ENCODE measurements at places on chromosomes 6 and 20.

DNA sequence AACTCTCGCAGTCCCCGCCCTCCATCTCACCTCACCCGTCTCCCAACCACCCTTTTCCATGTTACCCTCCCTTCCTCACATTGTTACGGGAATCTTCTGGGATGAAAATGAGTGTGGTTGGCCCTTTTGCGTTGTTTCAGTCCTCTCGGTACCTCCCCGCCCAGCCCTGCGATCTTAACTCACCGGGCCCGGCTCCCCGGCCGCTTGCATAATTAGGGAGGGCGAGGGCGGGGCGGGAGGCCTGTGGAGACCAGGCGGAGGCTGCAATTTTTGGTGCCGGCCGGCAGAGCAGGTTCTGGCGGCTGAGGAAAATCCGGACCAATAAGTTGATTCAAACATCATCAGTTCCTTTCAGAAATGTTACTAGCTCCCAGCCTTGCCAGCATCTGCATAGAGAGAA is 25.2 kb downstream of the TFAP2B start:
- DNase-seq, result no peak

DNA sequence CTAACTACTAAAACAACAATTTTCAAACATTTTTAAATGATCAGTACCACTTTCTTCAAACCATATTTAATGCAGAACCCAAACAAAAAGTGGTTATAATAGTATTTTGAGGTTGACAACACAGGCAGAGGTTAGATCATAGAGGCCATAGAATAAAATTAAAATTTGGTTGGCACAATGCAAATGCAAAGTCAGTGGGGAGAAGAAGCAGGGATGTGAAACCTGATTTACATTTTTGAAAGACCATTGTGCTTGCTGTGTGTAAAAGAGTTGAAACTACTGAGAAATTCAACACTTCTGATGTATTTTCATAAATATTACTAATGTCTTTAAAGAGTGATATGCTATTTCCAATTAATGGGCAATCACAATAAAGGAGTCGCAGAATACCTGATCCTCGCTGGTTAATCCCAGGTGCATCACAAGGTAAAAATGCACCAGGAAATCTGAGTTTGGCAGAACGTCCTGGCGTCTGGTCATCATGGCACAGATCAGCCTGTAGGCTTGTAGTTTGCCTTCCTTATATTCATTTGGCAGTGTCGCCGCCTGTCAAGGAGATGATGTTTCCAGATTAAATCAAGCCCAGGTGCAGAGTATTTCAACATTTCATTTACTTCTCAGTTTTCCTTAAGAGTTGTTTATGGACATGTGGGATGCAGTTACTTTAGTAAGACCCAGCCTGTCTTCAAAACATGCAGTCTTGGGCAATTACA is 141.2 kb downstream of the RALGAPA2 start:
- DNase-seq, result no peak

DNA sequence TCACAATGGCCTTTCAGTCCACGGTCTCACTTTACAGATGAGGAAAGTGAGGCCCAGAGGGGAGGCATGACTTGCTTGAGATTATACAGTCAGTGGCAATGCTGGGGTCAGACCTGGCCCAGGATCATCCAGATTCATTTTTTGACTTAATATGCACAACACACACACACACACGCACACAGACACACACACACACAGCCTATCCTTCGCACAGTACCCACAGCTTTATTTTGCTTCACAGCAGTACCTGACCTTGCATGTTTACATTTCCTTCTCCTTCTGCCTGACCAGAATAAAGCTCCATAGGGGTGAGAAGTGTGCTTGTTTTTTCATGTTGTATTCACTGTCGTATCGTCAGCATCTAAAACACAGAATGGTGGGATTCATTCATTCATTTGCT is 79.8 kb downstream of the VEGFA start:
- no peak for DNase-seq

DNA sequence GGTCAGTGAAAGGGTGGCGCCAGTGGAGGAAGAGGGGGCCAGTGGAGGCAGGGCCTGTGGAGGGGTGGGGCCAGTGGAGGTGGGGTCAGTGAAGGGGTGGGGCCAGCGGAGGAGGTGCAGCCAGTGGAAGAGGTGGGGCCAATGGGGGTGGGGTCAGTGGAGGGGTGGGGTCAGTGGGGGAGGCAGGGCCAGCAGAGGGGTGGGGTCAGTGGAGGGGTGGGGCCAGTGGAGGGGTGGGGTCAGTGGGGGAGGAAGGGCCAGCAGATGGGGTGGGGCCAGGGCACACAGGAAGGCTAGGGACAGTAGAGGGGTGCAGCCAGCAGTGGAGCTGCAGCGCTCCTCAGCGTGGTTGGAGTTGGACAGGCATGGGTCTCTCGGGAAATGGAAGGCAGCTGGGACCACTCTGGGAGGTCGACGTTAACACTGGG is 18.7 kb downstream of the ADRM1 start:
- no peak for DNase-seq

- peak; percentile 34 for DNase-seq
These were observed 475.0 kb upstream of the SULF2 start for GRCh38 chr20:48260129-48260756.

GRCh38 chr6:39952167-39952566 is 17.9 kb upstream of the MOCS1 start:
- DNase-seq, result no peak

GRCh38 chr6:34227761-34228421 is 8.8 kb upstream of the HMGA1 start:
- no peak for DNase-seq

- peak; percentile 58 for DNase-seq
These were observed 72.8 kb downstream of the MDGA1 start for GRCh38 chr6:37624606-37625574.

- DNase-seq, result no peak
These were observed 154.1 kb upstream of the SGK1 start for GRCh38 chr6:134472046-134472445.

DNA sequence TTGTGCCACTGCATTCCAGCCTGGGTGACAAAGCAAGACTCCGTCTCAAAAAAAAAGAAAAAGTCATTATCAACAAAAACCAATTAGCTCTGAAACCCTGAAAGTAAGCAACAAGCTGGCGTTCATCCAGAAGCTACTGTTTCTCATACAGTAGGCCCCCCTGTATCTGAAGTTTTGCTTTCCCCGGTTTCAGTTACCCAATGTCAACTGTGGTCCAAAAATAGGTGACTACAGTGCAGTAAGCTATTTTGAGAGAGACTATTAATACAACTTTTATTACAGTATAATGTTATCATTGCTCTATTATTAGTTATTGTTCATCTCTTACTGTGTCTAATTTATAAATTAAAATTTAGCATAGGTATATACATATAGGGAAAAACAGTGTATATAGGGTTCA is 135.1 kb downstream of the KIF16B start:
- no peak for DNase-seq

GRCh38 chr6:111921103-111921502 is 47.9 kb upstream of the FYN start:
- DNase-seq, result no peak

DNA sequence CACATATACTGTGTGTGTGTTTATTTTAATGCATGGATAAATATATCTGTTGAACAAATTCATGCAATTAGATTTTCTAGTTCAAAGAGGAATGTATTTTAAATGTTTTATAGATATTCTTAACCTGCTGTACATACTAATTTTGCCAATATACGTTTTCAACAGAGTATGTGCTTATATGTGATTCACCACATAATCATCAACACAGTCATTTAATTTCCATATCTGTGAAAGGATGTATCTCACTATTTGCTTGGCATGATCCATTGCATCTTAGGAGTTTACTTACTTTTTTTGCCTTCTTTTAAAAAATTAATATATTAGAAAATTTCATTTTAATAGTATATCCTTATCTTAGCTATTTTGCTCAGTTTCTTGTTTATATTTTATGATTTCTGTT is 902.3 kb upstream of the CITED2 start:
- DNase-seq, result no peak

GRCh38 chr6:54681987-54682386 is 164.6 kb upstream of the FAM83B start:
- no peak for DNase-seq

DNA sequence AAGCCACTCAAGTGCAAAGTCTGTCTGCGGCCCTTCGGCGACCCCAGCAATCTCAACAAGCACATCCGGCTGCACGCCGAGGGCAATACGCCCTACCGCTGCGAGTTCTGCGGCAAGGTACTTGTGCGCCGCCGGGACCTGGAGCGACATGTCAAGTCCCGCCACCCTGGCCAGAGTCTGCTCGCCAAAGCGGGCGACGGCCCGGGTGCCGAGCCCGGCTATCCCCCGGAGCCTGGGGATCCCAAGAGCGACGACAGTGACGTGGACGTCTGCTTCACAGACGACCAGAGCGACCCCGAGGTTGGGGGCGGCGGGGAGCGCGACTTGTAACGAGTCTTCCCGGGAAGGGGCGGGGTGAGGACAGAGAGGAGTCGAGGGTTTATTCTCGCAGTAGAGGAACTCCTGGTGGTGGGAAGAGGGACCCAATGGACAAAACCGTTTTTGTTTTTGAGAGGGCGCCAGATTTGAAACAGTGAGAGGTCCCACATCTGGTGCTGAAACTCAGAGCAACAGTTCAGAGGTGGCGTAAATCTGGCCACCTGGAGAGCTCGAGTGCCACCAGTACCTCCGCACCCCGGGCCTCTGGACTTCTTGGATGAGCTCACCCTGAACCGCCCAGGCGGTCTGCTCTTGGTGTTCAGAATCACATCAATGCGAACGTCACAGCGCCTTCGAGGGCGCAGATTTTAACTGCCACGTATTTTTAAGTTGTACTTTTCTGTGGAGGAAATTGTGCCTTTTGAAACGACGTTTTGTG is 8.0 kb downstream of the PRDM13 start:
- no peak for DNase-seq

GRCh38 chr6:9540534-9541126 is 874.2 kb downstream of the TFAP2A start:
- DNase-seq, result no peak

DNA sequence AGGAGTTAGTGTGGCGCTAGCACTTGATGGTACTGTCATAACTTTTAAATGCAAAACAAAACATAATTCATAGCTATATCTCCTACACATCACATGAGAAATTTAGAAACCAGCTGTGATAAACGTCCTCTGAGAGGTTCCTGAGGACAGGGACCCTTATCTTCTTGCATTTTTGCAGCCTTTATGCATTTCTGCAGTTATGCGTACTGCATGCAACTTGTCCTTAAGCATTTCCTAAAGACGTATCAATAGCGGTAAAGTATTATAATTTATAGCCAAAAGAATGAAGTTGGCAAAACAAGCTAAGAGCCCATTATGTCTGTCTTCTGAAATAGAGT is 1.7 kb downstream of the NAPB start:
- no peak for DNase-seq

- no peak for DNase-seq
These were observed 126.4 kb downstream of the ATXN1 start for GRCh38 chr6:16634855-16635254.

- DNase-seq, result no peak
These were observed 4.5 kb downstream of the UBE3D start for GRCh38 chr6:83061190-83061589.

- no peak for DNase-seq
These were observed 990 bp upstream of the TRAF3IP2 start for GRCh38 chr6:111606620-111607115.

DNA sequence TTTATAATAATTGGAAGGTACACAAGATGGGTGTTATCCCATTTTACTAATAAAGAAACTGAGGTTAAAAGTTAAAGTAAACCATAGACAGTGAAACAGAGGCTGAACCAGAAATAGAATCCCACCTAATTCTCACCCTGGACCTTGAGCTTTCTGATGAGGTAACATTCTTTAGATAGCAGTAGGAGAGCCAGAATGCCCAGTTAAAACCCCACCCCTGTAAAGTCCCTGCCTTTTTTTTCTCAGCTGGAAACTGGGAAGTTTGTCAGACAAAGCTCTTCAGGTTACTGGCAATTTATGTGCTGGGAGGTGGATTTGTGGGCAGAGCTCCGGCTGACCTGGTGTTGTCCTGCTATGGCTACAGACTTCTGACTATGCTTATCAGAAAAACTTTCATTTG is 1.9 kb upstream of the MCHR2 start:
- DNase-seq, result no peak

DNA sequence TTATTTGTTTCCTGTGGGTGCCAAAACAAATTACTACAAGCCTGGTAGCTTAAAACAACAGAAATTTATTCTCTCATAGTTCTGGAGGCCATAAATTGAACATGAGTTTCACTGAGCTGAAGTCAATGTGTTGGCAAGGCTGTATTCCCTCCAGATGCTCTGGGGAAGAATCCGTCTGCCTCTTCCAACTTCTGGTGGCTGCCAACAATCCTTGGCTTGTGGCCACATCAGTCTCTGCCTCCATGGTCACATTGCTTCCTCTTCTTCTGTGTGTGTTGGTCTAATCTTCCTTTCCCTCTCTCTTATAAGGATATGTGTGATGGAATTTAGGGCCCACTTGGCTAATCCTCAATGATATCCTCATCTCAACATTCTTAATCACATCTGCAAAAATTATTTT is 92.8 kb upstream of the EPB41L1 start:
- DNase-seq, result peak; percentile 45

DNA sequence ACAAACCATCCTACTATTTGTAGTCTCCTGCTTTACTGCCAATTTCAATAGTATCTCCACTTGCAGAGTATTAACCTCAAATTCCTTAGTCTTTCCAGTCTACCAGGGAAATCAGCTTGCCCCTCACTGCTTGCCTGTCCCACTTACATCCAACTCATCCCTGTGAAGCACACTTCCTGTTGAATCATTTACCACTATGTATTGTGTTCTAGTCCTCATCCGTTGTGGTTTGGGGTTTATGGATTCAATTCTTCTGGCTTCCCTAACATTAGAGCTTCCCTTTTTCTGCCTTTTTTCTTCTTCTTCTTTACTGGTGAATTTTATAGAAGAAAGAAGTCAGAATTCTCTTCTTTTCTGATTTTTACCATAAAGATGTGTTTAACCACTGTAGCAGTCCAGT is 5.1 kb upstream of the TXLNB start:
- DNase-seq, result no peak

DNA sequence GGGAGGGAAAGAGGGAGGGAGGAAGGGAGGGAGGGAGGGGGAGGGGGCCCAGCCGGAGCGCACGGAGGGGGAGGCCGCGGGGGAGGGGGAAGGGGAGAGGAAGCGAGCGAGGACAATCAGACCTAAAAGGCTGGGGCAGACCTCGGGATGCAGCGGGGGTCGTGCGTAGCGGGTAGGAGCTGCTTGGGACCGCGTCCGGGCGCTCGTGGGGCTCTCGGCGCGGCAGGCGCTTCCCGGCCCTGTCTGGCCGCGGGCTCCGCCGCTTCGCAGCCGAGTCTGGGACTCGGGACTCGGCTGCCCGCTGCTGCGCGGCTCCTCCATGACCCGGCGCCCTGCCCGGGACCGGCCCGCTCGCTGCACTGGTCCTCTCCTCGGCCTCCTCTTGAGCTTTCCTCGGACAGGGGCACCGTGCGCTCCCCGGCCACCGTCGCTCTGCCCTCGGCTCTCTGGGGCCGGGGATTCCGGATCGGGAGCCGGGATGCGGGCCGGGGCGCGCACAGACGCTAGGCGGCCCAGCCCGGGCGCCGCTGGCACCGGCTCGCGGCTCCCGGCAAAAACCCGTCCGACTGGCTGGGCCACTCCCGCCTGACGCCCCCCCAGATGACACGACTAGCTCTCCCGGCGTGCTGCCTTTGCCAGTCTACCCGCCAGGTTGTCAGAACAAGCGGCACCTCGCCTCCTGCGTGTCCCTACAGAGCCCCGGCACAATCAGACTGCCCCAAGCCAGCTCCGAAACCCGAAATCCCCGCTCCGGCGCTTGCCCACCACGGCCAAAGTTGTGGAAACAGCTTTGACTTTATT is 2.2 kb downstream of the TFAP2A start:
- DNase-seq, result no peak
